AG10803 (cell line): ENCODE measurements at places on chromosomes 2 and 18.

- peak; percentile 57 for DNase-seq
Observed at GRCh38 chr18:36176711-36177110, 10.6 kb upstream of the MOCOS start.

DNA sequence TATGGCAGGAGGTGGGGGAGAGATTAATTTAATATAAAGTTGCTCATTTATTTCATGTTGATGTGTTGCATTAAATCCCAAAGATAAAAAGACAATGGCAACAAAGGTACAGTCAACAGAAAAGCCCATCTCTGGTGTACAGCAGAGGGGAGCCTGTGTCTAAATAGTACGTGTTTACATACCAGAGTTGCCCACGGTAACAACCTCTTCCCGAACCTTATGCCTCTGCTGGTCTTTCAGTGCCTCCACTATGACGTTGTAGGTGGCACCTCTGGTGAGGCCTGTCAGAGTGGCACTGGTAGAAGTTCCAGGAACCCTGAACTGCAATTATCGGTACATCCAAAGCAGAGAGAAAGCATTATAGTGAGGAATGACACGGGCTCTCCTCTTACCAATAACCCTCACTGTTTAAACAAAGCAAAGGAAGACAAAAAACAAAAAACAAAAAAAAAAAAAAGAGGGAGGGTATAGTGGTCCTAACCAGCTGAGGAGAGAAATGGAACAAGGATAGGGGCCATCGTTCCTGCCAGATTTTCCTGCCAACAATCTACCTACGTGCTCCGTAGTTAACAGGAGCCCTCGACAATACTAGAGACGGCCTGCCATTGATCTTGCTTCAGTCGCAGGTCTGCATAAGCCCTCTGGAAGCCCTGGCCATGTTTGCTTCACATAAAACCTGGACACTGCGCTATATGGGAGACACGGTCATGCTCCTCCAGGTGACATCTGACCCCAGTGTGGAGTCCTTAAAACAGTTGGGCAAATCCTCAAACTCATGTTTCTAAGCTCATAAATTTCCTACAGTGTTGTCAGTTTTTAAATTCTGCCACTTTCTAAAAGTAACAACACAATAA lies 58.5 kb downstream of the ATIC start:
- peak; percentile 42 for DNase-seq

DNA sequence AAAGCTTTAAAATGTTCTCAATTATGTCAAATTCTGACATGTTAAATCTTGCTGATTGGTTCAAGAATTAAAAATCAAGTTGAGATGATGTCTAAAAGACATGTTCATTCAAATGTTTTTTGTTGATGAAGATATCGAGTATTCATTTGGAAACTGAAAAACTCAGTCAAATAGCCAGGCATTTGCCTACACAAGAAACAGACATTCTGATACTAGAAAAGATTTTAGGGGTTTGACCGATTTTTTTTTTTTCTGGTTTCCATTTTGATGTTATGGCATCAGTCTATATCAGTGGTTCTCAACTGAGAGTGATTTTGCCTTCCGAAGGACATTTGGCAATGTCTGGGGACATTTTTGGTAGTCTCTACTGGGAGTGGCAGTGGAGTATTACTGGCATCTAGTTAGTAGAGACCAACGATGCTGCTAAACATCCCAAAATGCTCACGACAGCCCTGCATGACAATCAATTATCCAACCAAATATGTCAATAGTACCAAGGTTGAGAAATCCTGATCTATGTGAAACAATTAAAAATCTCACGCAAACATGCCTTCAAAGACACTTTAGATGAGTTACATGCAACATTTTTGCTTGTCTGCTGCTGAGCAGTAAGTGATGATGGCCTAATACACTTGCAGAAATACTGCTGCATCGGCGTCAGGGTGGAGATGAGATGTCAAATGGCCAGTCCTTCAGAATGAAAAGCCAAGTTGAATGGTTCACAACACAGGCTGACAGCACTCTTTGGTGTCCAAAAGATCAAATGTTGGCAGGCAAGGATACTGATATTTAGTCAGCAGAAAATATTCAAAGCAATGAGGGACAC lies 12.5 kb downstream of the RASGRP3 start:
- no peak for DNase-seq

- no peak for DNase-seq
Observed at GRCh38 chr2:227932001-227932400, 60.6 kb downstream of the DAW1 start.

DNA sequence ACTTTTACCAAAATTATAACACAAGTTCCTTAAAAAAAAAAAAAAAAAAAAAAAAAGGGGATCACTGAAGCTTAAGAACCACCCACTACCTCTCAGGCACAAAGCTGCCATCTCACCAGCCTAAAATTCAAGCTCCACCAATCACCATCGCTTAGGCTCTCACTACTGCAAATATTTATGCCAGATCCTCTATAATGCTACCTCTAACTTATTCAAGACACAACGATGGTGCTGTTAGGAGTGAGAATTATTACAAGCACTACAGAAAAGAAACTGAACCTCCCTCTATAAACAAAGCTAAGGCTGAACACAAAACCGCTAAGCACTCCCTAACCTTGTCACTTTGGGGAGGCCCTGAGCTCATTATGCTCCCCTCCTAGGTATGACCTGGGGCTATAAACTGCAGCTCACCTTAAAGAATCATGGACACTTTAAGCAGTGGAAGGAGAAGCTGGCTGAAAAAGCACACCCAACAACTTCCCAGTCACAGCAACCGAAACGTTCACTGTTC lies 3.6 kb downstream of the FZD5 start:
- no peak for DNase-seq

DNA sequence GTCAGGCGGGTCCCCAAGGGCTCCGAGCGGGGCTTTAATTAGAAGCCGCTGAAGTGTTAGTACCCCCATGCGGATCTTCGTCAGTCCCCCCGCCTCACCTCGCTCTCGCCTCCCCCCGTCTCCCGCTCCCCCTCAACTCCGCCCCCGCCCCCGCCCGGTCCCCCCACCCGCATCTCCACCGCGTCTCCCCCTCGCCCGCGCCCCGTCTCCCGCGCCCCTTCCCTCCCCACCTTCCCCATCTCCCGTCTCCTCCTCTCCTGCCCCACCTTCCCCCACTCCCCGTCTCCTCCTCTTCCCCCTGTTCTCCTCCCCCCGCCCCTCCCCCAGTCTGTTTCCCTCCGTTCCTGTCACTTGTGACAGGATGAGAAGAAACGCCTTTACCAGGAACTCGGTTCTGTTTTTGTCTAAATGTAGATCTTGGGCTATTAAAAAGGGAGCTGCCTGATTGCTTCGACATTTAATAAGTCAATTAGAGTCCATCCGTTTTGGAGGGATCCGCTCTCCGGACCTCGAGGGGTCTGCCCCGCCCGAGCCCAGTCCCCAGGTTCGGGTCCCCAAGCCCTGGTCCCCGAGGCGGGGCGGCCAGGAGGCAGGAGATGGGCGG lies 969 bp upstream of the ALKAL2 start:
- DNase-seq, result no peak

GRCh38 chr2:137764646-137765045 lies 199.6 kb upstream of the HNMT start:
- DNase-seq, result no peak

GRCh38 chr2:146239392-146240135 lies 1605.3 kb upstream of the ACVR2A start:
- DNase-seq, result peak; percentile 79

DNA sequence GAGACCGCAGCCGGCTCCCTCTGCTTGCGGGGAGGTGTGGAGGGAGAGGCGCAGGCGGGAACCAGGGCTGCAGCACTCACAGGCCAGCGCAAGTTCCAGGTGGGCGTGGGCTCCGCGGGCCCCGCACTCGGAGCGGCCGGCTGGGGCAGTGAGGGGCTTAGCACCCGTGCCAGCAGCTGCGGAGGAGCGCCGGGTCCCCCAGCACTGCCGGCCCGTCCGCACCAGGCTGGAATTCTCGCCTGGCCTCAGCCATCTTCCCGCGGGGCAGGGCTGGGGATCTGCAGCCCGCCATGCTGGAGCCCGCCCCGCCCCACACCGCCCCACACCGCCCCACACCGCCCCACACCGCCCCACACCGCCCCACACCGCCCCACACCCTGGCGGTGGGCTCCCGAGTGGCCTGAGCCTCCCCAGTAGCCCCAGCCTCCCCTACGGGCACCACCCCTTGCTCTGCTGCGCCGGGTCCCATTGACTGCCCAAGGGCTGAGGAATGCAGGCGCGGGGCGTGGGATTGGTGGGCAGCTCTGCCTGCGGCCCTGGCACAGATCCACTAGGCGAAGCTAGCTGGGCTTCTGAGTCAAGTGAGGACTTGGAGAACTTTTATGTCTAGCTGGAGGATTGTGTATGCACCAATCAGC lies 123.9 kb upstream of the MGAT5 start:
- no peak for DNase-seq

DNA sequence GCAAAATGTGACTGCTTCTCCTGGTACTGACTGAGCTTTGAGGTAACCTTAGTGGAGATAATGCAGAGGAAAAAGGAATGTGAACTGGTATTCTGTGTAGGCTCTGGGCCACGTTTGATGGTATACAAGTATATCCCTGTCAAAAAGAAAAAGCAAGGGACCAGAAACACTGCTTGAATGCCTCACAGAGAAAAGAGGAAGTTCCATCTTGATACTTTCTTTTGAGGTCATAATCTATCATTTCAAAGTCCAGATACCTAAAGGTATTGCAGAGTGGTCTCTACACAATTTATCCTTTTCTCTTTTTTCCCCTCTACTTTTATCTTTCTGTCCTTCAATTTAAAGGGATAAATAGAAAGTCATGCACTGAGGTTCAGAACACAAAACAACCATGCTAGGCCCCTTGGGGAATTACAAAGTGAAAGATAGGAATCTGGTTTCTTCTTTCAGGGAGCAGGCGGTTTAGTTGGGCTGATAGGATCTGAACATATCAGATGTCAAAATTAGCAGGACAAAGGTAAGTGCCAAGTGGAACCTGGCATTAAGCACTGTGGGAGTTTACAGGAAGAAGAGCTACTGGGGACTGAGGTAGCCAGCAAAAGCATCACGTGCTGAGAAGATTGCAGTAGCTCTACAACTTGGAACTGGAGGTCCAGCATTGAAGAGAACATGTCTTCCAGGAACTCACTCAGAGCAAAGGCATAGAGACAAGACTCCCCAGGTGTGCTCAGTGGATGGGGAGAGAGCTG lies 121.2 kb downstream of the LYPD6 start:
- DNase-seq, result no peak

DNA sequence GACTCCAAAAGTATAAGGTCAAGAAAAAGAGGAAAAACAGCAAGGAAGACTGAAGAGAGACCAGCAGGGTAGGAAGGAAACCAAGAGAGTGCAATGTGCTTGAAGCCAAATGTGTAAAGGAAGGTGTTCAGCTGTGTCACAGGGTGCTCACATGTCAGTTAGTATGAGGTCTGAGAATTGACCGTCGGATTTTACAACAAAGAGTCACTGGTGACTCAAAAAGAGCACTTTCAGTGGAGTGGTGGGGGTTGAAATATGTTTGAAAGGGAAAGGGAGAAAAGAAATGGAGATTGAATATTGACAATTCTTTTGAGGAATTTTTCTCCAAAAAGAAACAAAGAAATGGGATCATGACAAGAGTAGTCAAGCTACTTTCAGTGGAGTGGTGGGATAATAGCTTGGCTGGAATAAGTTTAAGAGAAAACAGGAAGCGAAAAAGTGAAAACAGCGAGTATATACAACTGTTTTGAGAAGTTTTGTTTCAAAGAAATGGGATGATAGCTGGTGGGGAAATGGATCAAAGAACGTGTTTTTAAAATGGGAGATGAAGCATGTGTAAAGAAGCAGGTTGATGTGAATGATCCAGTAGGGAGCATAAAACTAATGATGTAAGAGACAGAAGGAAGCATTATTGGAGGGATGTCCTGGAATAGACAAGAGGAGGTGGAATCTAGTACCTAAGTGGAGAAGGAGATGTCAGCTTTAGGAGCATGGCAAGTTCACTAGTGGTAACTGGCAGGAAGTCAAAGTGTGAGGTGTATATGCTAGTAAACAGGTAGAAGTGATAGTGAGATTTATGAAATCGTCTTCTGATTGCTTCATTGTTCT lies 3.6 kb upstream of the TSPYL6 start:
- no peak for DNase-seq

GRCh38 chr2:186544255-186544675 lies 45.6 kb upstream of the ITGAV start:
- peak; percentile 80 for DNase-seq

GRCh38 chr2:186032102-186032738 lies 293.6 kb downstream of the FSIP2 start:
- DNase-seq, result no peak

- no peak for DNase-seq
Observed at GRCh38 chr18:3804336-3804735, 354.4 kb downstream of the TGIF1 start.

GRCh38 chr2:44801841-44802776 lies 139.4 kb upstream of the SIX3 start:
- DNase-seq, result no peak

GRCh38 chr2:667332-667999 lies 9.7 kb downstream of the TMEM18 start:
- DNase-seq, result peak; percentile 73

GRCh38 chr18:48296581-48296980 lies 112.6 kb downstream of the ZBTB7C start:
- DNase-seq, result no peak

DNA sequence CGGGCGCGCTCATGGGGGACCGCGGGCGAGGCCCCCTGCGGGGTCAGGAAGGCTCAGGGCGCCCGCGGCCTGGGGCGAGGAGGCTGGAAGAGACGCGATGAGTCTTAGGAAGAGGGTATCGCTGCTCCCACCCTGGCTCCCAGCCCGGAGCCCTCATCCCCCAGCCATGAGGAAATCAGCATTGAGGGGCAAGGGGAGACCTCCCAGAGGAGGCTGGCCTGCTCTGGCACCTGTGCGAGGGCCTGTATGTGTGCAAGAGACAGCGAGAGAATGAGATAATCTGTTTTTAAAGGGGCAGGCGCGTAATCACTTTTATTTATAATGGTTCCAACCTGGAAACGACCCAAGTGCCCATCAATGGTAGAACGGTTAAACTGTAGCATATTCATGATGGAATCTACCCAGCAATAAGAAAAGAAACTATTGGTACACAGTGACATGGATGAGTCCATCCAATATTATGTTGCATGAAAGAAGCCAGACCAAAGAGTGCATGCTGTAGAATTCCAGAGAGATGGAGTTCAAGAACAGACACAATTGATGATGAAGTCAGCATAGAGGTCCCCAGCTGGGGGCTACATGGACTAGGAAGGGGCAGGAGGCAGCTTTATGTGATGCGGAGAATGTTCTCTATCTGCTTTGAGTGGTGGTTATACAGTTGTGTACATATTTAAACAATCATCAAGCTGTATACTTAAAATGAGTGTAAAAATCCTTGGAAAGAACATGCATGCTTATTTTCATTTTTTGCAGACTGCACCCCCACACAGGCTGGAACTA lies 14.4 kb downstream of the FBXO41 start:
- DNase-seq, result no peak
